ENCODE measurements at places on chromosomes 5 and 9.

DNA sequence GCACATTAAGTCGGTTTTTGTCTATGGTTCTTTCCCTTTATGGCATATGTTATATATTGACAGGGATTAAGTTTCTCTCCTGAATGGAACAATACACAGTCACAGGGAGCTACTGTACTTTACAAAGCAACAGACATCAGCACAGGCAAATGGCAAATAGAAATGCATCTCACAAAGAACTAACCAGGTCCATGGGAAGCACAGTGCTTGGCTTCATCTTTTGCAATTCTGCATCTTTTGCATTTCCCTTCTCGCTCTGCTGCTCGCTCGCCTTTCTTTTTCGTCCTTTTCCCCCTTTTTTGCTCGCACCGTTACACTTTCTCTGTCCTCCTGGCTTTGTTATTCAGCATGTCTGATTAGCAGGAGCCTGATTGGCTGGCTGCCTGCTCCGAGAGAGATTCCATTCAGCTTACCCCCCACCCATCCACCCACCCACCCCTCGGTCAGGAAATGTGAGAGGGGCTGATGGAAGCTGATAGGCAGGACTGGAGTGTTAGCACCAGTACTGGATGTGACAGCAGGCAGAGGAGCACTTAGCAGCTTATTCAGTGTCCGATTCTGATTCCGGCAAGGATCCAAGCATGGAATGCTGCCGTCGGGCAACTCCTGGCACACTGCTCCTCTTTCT lies at the start of gene ADAMTSL1:
TSS of gene ADAMTSL1 (plus strand) at position 502 of the 628 bp plus-strand sequence. CDS start at position 582, 80 bp downstream.
- DNase-seq: no peak

- no peak for DNase-seq
Measured at GRCh38 chr5:11396917-11397316, 507.3 kb downstream of the CTNND2 start.

DNA sequence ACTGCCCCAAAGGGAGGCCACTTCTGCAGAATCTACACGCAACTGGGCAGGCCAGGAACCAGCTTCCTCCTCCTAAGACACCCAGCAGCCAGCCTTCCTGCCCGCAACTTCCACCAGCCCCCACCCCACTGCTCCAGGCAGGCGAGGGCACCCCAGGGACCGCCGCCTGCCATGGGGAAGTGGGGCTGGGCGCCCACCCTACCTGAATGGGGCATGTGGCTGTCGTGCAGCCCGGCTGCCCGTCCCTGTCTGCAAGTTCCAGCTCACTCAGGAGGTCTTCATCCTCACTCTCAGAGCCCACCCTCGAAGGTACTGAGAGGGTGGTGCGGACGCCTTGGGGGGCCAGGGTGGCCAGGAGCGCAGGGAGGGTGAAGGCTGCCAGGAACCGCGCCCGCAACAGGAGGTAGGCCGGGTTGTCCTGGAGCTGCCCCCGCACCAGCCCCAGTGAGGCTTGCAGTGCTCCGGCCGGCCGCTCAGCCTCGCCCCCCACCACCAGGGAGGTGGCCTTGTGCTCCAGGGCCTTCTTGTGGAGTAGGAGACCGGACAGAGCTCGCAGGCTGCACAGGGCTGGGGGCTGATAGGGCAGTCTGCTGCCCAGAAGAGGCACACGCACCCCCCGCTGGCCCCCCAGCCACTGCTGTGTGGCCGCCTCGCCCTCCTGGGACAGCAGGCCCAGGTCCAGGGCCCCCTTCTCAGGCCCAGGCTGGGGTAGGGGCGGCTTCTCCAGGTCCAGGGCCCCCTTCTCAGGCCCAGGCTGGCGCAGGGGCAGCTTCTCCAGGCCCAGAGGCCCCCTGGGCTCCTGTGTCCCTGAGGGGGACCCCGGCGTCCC lies 4.1 kb upstream of the CARD9 start:
- no peak for DNase-seq

GRCh38 chr9:27429436-27429835 lies 94.7 kb upstream of the IFNK start:
- DNase-seq: no peak

- no peak for DNase-seq
Measured at GRCh38 chr5:67187006-67187715, 9.4 kb downstream of the CD180 start.

Data from esophagus squamous epithelium (tissue), 5 donors.